ENCODE measurements at places on chromosomes 1 and 21.
A peak's percentile ranks its signal among the peaks of the same experiment; 100 is the strongest.

DNA sequence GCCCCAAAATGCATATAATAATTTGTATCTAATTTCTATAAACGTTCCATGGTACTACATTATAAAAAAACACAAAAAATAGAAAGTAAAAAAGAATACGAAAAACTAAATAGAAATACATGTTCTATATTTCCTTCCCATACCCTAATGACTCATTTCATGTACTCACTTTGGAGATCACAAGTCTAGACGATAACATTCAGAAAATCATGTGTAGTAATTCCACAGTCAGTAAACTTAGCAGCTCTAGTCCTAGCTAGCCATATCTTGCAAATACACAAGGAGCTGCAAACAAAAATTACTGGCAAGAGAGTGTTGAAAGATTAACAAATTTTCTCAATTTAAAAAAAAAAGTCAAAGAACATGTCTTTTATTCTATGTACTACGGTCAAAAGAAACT is 1.4 kb downstream of the GOLPH3L start:
- no peak for DNase-seq

DNA sequence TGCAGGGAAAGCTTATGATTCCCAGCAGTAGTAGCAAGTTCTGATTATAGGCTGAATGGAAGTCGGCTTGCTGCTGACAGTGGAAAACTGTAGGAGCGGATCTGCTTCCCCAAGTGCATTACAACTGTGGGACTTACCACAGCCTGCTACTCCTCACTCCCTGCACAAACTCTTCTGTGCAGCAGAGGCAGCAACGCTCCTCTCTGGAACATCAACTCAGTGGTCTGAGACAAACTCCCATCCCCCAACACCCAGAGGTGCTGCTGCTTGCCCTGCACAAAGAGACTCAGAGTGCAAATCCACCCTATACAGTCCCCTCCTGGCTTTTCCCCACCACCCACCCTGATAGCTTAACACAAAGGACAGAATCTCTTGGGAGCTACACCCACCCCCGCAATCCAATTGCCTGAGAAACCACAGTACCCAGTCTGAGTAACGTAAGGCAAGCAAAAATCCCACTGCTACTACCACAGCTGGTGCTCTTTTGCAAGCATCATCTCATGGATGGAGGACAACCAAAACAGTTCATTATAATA is 1455.2 kb downstream of the AMY1C start:
- no peak for DNase-seq

DNA sequence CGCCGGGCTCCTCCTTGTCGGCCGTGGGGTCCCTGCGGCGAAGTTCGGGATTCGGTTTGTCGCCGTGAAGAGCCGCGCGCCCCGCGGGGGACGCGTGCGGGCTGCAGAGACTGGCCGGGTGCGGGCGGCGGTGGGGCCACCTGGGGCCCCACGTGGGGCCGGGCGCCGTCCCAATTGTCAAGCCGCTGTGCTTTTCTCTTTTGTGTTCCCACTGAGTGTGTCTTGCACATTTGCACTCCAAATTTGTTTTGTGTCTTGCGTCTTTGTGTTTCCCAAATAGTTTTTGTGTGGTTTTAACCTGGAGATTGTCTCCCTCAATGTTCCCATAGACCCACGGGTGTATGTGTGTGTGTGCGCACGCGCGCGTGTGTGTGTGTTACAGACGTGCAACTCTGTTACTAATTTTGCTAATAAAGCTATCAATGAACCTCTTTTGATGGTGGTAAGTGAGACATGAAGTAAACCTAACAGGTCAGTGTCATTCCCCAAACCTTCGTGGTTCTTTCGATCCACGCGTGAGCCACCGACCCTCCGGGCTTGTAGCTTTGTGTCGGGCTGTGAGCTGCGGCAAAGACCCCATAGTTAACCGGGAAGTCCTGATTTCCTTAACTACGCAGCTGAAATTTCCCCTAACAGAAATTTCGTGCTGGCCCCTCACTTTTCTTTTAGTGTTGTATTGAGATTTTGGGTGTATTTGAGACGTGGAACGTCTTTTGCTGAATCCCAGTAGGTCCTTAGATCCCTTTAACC is 708 bp downstream of the PRDM2 start:
- DNase-seq, result no peak

DNA sequence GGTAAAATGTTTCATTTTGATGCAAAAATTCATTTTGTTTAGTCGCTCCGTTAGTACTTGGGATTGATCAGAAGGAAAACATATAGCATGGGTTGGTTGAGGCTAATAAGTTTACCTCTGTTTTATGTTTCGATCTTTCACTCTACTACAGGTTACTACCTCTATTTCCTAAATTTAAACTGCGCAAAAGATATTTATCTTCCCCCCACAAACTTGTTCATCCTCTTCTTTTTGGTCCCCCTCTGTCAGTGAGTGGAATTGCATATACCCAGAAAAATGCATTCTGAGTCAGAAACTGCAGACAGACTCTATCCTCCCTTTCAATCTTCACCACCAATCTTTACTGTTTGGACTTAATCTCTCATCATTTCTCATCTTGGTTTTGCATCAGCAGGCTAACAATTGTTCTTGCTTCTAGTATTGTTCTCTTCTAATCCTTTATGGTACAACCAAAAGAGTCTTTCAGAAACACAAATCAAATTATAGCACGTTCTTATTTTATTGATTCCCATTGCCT is 316.0 kb upstream of the ADGRL4 start:
- no peak for DNase-seq

DNA sequence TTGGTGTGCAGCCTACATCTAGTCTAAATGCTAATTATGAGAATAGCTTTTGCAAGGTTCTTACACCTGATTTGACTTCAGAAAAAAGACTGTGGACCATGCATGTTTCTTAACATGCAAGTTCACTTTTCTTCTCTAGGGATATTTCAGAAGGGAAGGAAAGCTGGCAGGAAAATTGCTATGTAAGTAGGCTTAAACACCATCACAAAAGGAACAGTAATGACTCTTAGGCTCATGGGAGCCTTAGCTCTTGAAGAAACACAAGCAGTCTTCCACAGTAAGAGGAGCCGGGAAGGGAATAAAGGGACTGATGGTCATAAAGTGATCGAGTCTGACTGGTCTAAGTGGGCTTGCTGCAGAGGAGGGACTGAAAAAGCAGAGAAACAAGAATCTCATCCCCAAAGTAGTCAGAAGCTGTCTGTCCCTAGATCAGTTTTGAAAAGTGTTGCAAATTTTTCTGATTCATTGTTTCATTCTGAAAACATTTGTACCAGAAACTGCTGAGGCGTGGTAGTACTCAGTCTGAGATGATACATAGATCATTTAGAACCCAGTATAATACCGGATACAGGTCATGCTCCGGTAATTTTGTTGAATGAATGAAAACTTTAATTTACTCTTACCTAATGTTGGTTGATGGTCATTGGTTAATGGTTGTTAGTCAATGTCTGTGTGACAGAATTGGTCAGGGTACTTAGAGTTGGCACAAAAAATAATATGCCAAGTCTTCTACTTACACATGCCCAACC is 40.9 kb downstream of the SMYD2 start:
- DNase-seq, result no peak

DNA sequence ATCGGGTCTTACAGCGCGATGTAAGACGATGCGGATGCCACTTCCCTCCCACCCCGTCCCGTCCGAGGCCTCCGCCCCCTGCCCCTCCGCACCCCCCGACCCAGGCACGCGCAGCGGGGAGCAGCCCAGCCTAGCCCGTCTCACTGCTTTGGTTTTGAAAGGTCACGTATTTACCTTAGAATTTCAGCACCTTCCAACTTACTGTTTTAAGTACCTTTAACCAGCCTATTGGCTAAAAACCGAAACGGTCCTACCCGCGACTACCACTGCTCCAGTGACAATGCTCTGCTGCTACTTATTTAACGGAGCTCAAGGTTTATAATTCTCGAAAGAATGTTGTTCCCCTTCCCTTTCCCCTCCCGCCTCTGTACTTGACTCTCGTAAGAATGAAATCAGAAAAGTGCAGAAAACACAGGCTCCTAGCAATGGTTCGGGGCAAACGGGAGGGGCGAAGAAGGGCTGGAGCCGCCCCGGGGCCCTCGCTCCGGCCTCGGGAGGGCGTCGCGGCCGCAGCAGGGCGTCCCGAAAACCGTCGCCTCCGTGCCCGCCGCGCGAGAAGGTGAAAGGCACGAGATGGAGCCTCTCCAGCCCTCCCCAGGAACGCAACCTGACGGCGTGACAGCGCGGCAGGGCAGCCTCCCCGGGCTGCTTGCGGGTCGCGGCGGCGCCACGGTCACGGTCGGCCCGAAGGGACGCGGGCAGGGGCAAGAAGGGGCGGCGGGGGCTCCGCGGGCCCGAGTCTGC is 667 bp downstream of the TMEM50B start:
- DNase-seq, result peak; percentile 28

DNA sequence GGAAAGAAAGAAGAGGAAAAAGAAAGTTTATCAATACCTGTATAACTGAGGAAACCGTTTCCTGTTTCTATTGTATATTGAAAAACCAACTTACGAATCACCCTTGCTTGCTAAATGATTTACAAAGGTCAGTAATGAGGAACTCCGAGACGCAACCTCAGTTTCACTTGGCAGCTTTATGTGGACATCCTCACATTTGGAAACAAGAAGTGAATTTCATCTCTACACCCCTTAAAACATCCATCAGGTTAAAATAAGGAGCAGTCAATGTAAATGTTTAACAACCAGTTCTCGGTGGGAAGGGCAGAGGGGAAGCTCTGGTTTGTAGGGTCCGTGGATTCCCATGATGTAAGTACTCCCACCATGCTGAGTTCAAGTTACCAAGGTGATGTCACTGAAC is 481.7 kb upstream of the RUNX1 start:
- no peak for DNase-seq

- DNase-seq, result no peak
Measured at GRCh38 chr1:193406901-193407300, 220.5 kb upstream of the B3GALT2 start.

- no peak for DNase-seq
Measured at GRCh38 chr1:16926491-16927073, 4.9 kb downstream of the CROCC start.

DNA sequence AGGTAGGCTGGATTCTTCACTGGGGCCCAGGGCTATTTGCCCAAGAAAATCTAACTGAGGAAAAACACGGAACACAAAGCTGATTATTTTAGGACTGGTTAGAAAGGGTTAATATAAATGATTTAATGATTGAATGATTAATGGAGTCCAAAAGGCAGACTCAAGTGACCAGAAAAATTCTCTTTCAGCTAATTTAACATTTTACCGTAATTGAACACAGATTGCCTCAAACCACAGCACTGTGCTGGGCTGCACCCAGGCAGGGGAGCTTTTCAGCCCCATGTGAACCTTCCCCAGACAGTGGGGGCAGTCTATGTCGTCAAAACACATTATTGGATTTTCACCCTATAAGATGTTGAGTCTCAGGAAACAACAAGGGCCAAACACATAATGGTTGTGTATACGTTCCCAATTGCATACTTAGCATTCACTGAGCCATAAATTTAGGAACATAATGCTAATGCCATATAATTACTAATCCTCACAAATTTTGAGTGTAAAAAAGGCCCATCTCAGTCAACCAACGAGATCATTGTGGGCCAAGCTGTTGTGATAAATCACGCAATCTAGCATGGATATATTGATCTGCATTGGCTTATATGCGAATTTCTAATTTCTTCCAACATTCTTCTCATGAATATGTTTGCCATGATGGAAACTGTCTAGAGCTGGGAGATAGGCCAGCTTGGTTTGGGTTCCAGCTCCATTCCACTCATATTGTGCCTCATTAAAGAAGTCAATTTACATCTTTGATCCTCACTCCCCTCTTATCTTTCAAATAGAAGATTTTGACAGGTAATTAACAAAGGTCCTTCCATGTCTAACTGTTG is 27.7 kb downstream of the DSCAM start:
- DNase-seq, result no peak

DNA sequence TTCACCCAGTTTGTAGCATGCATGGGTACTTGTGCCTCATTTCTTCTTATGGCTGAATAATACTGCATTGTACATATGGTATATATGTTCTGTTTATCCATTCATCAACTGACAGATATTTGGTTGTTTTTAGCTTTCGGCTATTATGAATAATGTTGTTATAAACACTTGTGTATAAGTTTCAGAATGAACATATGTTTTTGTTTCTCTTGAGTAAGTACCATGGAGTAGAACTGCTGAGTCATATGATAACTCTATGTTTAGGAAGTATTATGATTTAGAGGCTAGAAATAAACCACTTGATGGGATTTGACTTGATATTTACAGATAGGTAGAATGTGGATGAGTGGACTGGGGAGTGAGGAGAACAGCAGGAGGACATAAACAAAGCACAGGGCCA is 48.6 kb downstream of the WNT2B start:
- DNase-seq, result no peak

GRCh38 chr1:56153276-56153675 is 426.1 kb downstream of the PLPP3 start:
- DNase-seq, result no peak

DNA sequence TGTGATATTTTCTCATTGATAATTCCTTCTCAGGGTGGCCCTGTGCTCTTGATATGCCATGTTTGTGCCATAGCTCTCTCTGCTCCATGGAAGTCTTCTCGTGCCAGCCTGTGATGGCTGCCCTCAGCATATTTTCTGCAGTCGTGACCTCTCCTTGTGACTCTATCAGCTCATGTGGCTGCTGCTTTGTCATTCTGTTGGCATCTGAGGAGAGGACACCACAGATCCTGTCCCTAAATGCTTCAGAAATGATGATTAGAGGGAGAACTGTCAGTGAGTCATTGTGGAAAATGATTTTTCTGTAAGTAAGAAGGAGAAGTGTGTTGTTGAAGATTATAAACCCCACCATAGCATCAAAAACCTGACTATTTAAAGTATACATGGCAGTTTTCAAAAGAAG is 286.0 kb downstream of the ADGRL2 start:
- DNase-seq, result no peak

GRCh38 chr1:81452693-81453366 is 347.9 kb upstream of the ADGRL2 start:
- no peak for DNase-seq

DNA sequence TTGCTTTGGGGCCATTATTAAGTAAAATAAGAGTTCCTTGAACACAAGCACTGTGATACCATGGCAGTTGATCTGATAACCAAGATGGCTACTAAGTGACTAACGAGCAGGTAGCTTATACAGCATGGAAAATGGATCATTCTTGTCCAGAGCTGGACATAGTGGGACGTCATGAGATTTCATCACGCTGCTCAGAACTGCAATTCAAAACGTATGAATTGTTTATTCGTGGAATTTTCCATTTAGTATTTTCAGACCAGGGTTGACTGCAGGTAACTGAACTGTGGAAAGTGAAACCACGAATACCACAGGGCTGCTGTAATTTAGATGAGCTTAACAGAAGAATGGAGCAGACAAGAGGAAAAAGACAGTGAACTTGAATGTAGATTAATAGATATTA is 38.9 kb downstream of the CCDC18 start:
- no peak for DNase-seq

- peak; percentile 69 for DNase-seq
Measured at GRCh38 chr1:109499661-109500536, 6.0 kb downstream of the CYB561D1 start.

DNA sequence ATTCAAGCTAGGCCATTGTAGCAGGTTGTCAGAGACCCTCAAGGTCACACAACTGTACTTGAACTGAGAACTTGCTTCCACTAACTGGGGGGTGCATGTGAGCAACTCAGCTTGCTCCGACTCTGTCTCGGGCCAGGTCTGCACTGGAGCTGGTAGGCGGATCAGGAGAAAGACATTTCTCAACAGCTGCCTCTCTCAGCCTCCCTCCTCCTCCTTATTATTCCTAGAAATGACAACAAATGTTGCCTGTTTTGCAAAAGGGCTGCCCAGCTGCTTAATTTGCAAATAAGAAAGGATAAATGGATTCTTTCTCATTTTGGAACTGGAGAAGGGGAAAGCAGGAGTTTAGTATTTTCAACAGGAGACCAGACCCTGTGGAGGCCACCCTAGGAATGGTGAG is 140.5 kb downstream of the RHOU start:
- no peak for DNase-seq

- DNase-seq, result no peak
Measured at GRCh38 chr1:209714338-209714737, 9.7 kb downstream of the HSD11B1 start.

Data from PC-9 (cell line).